ENCODE measurements at places on chromosomes 3 and 15. TPM values are rescaled to one million over a fixed set of nuclear protein-coding genes. Genes with fewer than 3 reads are reported as not detected.

GREM1 gene
- 2.5 TPM for total RNA-seq

BCL2A1 gene
- not detected for total RNA-seq

CHRNA5 gene
- 0.27 TPM for total RNA-seq

CEP70 gene
- total RNA-seq: 12.9 TPM

- no peak for DNase-seq
Observed at GRCh38 chr3:107446706-107447105, 69.5 kb downstream of the CCDC54 start.

GRCh38 chr3:16738451-16738850, 133.2 kb upstream of the DAZL start:
- DNase-seq: no peak

DNA sequence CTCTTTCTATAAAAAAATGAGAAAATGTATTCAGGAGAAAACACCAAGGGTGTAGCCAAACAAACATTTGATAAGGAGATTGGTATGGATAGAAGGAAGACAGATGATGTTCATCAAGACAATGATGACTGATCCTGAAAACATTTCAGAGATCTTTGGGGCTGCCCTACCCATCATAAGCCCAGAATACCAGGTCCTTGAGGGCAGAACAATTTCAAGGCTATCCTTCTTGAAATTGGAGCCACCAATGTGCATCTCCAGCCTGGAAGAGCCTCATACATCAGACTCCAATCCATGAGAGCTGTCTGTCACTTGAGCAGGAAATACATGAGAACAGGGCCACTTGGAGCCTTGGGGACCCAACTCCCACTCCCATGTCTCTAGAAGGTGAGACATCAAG, 89.5 kb upstream of the ANKRD28 start:
- no peak for DNase-seq

- DNase-seq: no peak
Observed at GRCh38 chr3:151345859-151346258, 16.5 kb upstream of the P2RY13 start.

DNA sequence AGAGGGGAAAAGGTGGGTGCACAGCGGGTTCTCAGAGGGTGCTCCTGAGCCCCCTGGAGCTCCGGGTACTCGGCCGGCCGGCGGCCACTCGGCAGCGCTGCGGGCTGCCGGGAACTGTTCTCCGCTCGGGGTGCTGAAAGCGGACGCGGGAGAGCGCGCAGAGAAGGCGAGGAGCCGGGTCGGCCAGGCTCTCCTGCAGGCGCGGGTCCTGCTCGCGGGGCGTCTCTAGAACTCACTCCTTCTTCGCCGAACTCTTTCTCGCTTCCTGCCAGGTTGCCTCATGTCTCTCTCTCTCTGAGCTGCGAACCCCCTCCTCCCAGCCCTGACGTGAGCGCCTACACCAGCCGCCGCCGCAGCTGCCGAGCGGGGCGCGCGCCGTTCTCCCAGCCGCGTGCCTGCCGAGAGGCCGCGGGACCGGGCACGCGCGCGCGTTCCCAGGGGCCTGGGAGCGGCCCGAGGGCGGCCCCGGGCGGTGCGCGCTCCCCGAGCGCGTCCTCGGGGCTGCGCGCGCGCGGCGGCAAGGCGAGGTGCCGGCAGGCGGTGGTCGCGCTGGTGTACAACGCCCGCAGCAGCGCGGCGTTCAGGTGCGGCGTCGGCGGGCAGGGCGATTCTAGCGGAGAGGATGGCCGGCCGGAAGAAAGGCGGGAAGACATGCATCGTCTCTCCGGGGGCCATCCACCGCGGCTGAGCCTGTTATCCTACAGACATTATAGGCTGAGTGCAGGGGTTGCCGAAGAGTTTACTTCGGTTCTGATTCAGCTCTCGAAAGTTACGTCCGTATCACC, at the start of gene PEX5L:
TSS of gene PEX5L (minus strand) at position 267 of the 785 bp plus-strand sequence. CDS start 338 bp downstream, outside the sequence.
- no peak for DNase-seq

GRCh38 chr3:110504401-110504800, 567.2 kb upstream of the NECTIN3 start:
- no peak for DNase-seq

DNA sequence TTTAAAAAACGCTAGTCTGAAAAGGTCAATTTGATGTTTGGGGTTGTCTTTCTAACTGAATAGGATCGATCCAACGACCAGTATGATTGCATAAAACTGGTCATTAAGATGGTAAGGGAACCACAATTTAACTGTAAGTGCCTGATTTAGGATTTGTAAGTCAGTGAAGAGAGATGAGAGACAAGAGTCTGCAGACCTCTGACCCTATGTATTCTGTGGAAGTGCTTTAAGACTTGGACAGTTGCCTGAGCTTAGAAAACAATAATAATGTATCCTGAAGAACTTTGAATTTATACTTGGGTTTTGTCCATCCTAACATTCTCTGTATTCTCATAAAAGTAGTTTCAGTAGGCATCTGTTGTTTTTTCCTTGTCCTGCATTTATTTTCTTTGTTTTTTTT, 221.4 kb upstream of the SUCLG2 start:
- no peak for DNase-seq

GRCh38 chr15:67825881-67826716, 790 bp downstream of the SKOR1 start:
- no peak for DNase-seq

DNA sequence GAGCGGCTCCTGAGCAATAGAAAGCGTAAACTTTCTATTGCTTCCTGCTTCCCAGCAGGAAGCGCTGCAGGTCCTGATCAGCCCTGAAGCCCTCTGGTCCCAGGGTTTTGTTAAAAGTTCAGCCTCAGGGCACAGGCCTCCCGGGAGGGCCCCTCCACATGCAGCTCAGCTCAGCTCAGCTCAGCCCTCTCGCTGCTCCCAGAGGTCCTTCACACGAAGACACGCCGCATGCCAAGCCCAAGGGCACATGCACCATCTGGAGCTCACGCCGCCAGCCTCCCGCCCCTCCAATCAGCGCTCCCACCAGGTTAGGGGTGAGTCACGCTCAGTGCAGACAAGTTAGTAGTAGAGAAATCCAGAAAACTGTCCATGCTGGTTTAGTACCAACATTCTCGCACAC, 12.7 kb downstream of the TKT start:
- DNase-seq: no peak

DNA sequence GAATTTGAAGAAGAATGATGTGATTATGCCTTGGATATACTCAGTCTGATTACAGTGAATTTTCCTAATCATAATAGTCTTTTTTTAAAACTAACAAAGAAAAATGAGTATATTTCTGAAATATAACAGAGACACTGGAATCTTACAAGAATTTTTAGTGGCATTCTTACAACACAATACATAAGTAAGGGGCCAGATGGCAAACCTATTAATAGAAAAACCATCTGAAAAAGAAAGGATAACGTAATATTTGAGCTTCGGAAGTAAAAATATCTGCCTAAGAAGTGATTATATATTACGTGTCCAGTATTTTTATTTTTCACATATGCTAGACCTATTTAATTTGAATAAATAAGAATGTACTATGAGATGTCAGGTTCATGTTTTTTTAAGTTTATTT, 452.8 kb downstream of the NAALADL2 start:
- DNase-seq: no peak

DNA sequence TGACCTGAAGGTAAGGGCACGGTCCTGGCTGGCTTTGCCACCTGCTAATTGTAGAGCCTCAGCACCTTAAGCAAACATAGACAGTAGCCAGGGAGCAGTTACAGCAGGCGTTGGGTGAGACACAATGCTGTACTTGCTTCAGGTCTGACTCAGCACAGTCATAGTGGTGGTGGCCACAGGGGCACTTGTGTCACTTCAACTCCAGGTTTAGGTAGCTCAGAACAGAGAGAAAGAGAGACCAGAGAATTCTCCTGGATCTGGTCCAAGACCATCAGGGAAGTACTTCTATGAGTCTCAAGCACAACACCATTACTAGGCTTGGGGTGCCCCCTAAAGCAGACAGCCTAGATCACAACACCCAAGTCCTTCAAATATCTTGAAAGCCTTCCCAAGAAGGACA, 204.4 kb downstream of the OTOL1 start:
- DNase-seq: no peak

- no peak for DNase-seq
Observed at GRCh38 chr3:32873531-32874130, 55.8 kb downstream of the TRIM71 start.

DNA sequence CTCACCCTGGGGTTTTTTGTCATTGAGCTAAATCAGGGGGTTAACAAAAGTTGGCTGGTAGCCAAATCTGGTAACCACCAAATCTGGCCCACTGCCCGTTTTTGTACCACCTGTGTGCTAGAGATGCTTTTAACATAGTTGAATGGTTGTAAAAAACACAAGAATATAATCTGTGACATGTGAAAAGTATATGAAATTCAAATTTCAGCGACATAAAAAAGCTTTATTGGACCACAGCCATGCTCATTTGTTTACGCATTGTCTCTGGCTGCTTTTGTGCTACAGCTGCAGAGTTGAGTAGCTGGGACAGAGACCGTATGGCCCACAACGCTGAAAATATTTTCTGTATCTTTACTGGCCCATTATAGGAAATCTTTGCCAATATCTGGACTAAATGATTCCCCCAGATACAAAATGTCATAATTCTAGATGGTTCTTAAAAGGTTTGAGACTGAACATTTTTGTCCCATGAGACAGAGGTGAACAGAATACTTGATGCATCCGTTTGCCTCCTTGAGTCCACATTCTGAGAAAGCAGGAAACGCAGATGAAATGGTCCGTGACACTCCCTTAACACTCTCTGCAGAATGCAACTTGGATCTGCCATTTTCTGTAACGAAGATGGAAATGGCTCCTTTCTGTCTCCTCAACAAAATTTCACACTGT, 120.9 kb upstream of the PDZRN3 start:
- DNase-seq: no peak

GRCh38 chr3:170764017-170764416, 106.0 kb downstream of the RPL22L1 start:
- no peak for DNase-seq

DNA sequence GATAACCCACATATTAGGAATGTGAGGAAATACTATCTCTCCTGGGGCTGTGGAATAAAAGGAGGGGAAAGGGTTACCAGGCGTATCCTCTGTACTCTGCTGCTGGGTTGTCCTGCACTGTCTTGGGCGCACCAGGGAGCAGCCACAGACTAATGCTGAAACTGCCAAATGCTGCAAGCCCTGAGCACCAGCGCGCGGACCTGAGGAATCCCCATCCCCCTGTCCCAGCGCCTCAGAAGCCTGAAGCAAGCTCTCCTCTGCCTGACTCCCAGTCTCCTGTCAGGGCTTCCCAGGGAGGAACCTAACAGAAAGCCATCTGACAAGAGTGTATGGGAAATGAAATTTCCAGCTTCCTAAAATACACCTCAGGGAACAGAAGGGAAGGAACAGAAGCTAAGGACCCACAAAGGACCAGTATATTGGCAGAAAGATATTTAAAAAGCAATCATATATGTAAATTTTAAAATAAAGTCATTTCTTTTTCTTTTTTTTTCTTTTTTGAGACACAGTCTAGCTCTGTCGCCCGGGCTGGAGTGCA, 158.3 kb upstream of the C2CD4B start:
- no peak for DNase-seq

GRCh38 chr3:142237891-142238290, 12.5 kb upstream of the GK5 start:
- no peak for DNase-seq
